Naive B cell (primary cell): ENCODE measurements at places on chromosomes 7 and 10. TPM values are rescaled to one million over a fixed set of nuclear protein-coding genes. Genes with fewer than 3 reads are reported as not detected.

DNA sequence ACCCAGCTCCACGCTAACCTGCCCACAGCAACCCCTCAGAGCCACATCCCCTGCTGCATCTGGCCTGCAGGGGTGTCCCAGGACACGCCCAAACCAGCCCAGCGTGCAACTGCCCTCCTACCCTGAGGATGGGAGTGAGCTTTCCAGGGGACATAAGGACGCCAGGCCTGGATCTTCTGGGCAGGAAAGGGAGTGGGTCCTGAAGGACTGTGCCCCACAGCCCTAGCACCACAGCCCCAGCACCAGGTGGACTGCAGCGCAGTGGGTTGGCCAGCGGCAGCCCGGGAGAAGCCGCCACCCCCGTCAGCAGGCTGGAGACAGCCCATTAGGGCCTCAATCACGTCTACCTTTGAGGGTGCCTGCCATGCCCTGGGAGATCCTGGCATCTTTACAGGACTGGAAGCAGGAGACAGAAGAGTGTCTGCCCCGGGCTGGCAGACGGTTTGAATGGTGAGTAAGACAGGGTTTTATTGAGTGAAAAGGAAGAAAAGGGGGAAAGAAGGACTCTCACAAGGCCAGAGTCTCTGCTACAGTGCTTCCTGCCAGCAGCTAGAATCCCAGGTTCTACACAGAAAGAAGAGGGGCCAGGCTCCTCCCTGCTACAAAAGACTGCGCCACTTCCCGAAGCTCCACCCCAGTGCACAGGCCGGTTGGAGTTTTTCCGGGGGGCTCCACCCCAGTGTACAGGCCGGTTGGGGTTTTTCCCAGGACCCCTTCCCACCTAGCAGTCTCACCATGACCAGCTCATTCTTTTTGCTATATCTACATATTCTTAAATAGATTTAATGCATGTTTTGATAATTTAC lies 69.8 kb upstream of the KCTD7 start:
- H3K4me1 ChIP-seq = peaks cover 4% of the 10 kb centered on the region
- H3K27me3 ChIP-seq = no peaks in the 10 kb centered on the region
- H3K36me3 ChIP-seq = peaks cover 8% of the 10 kb centered on the region

GRCh38 chr10:131692176-131692575 lies 208.6 kb upstream of the PPP2R2D start:
- DNase-seq = no peak
- no peaks in the 10 kb centered on the region for H3K4me1 ChIP-seq
- H3K36me3 ChIP-seq = no peaks in the 10 kb centered on the region
- H3K4me3 ChIP-seq = no peak overlapping the region
- no peak overlapping the region for H3K27ac ChIP-seq

GRCh38 chr7:26035552-26035951 lies 116.4 kb upstream of the NFE2L3 start:
- no peaks in the 10 kb centered on the region for H3K4me1 ChIP-seq
- H3K27me3 ChIP-seq = peaks cover 59% of the 10 kb centered on the region
- H3K27ac ChIP-seq = no peak overlapping the region
- H3K4me3 ChIP-seq = no peak overlapping the region
- H3K36me3 ChIP-seq = no peaks in the 10 kb centered on the region
- DNase-seq = no peak

DNA sequence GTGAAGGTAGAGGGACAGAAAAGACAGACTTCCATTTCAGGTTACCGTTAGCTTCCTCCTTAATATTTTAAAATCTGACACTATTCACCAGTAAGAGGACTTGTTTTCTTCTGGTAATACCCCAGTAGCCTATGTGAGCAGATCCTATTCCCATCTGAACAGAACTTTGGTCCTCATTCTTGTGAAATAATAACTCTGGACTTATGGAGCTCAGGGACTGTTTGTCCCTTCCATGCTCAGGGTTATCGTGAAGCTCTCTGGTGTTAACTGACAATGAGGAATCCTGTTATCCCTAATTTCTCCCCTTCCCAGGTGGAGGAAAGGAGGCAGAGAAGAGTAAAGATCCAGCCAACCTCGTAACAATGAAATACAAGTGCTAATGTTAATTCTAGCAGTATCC lies 47.0 kb upstream of the ANKRD1 start:
- H3K27me3 ChIP-seq = no peaks in the 10 kb centered on the region
- no peak overlapping the region for H3K27ac ChIP-seq
- DNase-seq = no peak
- H3K4me3 ChIP-seq = no peak overlapping the region
- no peaks in the 10 kb centered on the region for H3K4me1 ChIP-seq

- no peaks in the 10 kb centered on the region for H3K36me3 ChIP-seq
- DNase-seq = peak; percentile 14
- H3K4me3 ChIP-seq = no peak overlapping the region
- H3K27ac ChIP-seq = no peak overlapping the region
- H3K27me3 ChIP-seq = peaks cover 17% of the 10 kb centered on the region
Measured at GRCh38 chr10:6647811-6648526, 67.9 kb upstream of the PRKCQ start.

GRCh38 chr7:80918909-80919721 lies at the start of gene SEMA3C:
Gene SEMA3C (minus strand): TSS chr7:80919051. CDS start chr7:80916781, 2,270 bp downstream.
- no peaks in the 10 kb centered on the region for H3K36me3 ChIP-seq
- no peak within 1 kb of the TSS for H3K4me3 ChIP-seq
- H3K27me3 ChIP-seq = peaks cover 21% of the 10 kb centered on the region
- H3K4me1 ChIP-seq = no peaks in the 10 kb centered on the region
- DNase-seq = no peak
- no peak within 1 kb of the TSS for H3K27ac ChIP-seq

GRCh38 chr10:22644222-22644621 lies 70.2 kb downstream of the PIP4K2A start:
- peaks cover 5% of the 10 kb centered on the region for H3K36me3 ChIP-seq
- no peaks in the 10 kb centered on the region for H3K27me3 ChIP-seq
- H3K4me1 ChIP-seq = peaks cover 65% of the 10 kb centered on the region
- peak overlapping the region; percentile 93 for H3K27ac ChIP-seq
- H3K4me3 ChIP-seq = no peak overlapping the region
- no peak for DNase-seq

DNA sequence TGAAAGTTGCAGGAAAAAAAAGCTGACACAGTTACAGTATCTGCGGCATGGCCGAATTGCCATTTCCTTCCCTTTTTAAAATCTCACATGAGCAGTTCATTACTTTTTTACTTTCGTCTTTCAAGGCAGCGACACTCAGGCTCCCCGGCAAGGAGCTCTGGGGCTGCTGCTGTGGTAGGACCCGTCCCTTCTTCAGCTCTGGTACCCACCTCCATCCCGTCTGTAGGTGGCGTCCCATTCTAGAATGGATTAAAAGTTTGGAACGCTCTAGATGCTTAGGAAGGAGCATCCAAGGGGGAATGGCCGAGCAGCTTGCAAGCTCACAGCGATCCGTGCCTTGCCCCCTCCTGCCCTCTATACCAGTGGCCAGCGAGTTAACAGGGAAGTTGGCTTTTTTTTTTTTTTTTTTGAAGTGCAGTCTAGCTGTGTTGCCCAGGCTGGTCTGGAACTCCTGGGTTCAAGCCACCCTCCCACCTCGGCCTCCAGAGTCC lies 22.8 kb upstream of the TTYH3 start:
- peak overlapping the region; percentile 86 for H3K4me3 ChIP-seq
- no peaks in the 10 kb centered on the region for H3K27me3 ChIP-seq
- peaks cover 30% of the 10 kb centered on the region for H3K4me1 ChIP-seq
- peak overlapping the region; percentile 78 for H3K27ac ChIP-seq
- H3K36me3 ChIP-seq = no peaks in the 10 kb centered on the region

DNA sequence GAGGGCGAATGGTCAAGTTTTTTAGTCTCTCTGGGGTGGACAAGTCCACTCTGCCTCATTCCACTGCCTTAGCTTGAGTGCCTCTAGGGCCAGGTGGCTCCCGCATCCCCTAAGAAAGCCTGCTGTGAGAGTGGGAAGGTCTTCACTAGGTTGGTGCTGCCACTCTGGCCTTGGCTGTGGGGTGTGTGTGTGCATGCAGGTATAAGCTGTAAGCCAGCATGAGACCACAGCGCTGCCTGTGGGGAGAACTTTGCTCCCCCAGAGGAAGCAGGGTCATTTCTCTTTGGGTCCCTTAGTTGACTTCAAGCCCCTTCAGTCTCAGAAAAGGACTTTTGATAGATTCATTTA lies 25.5 kb upstream of the PCBD1 start:
- H3K4me3 ChIP-seq = no peak overlapping the region
- H3K36me3 ChIP-seq = no peaks in the 10 kb centered on the region
- DNase-seq = no peak
- H3K27me3 ChIP-seq = peaks cover 10% of the 10 kb centered on the region
- H3K4me1 ChIP-seq = no peaks in the 10 kb centered on the region
- no peak overlapping the region for H3K27ac ChIP-seq

DNA sequence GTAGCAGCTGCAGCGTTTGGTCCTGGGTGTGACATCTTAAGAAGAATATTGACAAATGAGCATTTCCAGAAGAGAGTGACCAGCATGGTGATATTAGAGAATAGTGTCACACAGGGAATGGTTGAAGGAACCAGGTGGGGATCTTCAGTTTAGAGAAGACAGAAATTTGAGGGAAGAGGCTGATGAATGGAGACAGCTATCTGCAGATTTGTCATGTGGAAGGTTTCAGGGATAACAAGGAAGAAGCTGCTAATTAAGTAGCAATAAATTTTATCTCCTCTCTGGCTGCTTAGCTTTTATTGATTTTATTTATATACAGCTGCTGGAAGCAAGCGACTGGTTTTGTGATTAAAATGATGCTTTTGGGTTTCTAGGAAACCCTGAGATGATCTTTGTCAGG lies 26.0 kb downstream of the SDK1 start:
- no peak for DNase-seq
- H3K27ac ChIP-seq = no peak overlapping the region
- H3K27me3 ChIP-seq = peaks cover 37% of the 10 kb centered on the region
- H3K4me1 ChIP-seq = no peaks in the 10 kb centered on the region

GRCh38 chr7:74598558-74598957 lies 59.0 kb upstream of the GTF2I start:
- no peaks in the 10 kb centered on the region for H3K36me3 ChIP-seq
- no peak for DNase-seq
- H3K4me3 ChIP-seq = no peak overlapping the region
- H3K27ac ChIP-seq = no peak overlapping the region

GRCh38 chr7:19061331-19061730 lies 56.1 kb downstream of the TWIST1 start:
- no peaks in the 10 kb centered on the region for H3K27me3 ChIP-seq
- DNase-seq = no peak

- DNase-seq = no peak
- H3K27ac ChIP-seq = no peak overlapping the region
- peaks cover 9% of the 10 kb centered on the region for H3K27me3 ChIP-seq
- H3K4me1 ChIP-seq = peaks cover 10% of the 10 kb centered on the region
- H3K4me3 ChIP-seq = no peak overlapping the region
- no peaks in the 10 kb centered on the region for H3K36me3 ChIP-seq
Measured at GRCh38 chr10:69820817-69821216, 19.1 kb downstream of the COL13A1 start.

DNA sequence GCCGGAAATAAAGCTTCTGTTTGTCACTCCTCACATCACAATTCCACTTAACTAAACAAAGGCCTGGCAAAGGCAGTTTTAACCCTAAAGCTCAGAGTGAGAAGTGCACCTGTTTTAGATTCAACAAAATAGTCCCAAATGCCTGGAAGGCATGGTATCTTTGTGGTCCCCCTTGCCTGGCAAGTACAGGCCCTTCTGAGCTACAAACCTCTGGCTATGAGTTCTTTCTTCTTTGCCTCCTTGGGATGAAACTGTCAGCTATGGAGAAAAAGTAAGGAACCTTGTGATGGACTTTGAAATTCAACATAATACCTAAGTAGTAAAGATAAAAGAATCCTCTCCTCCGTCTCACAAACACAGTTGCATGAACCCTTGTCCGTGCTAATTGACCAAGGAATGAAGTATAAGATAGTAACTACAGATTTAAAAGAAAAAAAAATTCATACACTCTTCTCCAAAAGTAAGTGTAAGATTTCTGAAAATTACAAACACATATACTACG lies 244.5 kb upstream of the ETV1 start:
- DNase-seq = no peak
- H3K27ac ChIP-seq = no peak overlapping the region
- H3K36me3 ChIP-seq = no peaks in the 10 kb centered on the region
- no peak overlapping the region for H3K4me3 ChIP-seq
- H3K27me3 ChIP-seq = no peaks in the 10 kb centered on the region

DNA sequence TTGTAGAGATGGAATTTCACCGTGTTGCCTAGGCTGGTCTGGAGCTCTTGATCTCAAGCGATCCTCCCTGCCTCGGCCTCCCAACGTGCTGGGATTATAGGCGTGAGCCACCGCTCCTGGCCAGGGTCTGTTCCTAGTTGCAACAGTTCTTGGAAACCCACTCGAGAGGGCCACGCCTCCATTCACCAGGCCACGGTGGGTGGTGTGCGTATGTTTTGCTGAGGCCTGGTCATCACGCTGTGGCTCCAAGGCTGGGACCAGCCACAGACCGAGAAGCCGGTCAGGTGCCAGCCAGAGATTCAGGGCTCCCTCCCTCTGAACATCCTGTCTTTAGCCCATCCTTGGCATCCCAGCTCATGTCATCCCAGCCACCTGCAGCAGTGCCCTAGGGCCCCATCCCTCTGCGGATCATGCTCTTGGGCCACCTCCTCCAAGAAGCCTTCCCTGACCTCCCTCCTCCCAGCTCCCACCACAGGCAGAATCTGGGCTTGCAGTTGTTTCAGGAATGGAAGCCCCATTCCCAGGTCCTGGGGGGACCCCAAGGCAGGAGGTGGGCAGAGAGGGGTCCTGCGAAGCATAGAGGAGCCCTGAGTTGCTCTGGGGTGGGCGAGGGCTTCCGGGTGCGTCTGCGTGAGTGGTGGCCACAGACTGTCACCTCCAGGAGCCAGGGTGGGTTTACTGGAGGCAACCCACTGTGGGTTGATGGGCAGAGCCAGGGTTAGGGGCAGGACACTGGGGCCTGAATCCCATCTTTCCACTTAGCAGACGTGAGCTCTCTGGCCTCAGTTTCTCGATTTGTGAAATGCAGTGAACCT lies 5.2 kb downstream of the LAT2 start:
- peaks cover 63% of the 10 kb centered on the region for H3K4me1 ChIP-seq
- DNase-seq = no peak
- peak overlapping the region; percentile 44 for H3K4me3 ChIP-seq
- H3K27me3 ChIP-seq = no peaks in the 10 kb centered on the region
- peak overlapping the region; percentile 89 for H3K27ac ChIP-seq
- peaks cover 9% of the 10 kb centered on the region for H3K36me3 ChIP-seq

Gene EPO
- polyA plus RNA-seq = not detected

Gene CCL26
- polyA plus RNA-seq = not detected

Gene KIF11
- 1.1 TPM for polyA plus RNA-seq

Gene UCMA
- not detected for polyA plus RNA-seq

Gene ABCC2
- 1.5 TPM for polyA plus RNA-seq

Gene RPEL1
- polyA plus RNA-seq = not detected

Gene NEUROD6
- not detected for polyA plus RNA-seq

Gene LIMK1
- 16.5 TPM for polyA plus RNA-seq
